ENCODE measurements at places on chromosomes 1 and 21.

GRCh38 chr1:222140206-222140605 is 398.3 kb upstream of the DUSP10 start:
- no peak for DNase-seq

- no peak for DNase-seq
Measured at GRCh38 chr1:235056937-235057336, 71.7 kb downstream of the TOMM20 start.

DNA sequence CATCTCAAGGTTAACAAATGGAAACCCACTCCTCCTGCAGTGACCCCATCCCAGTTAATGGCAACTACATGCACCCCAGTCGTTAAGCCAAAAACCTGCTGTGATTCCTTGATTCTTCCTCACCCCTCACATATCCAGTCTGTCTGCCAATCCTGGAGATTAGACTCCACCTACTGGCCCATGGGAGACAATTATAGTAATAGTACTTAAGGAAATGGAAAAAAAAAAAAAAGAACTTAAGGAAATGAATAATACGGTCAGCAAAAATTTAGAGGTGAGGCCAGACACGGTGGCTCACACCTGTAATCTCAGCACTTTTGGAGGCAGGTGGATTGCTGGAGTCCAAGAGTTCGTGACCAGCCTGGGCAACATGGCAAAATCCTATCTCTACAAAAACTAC is 7.0 kb downstream of the NOL9 start:
- DNase-seq, result no peak

- no peak for DNase-seq
Measured at GRCh38 chr1:180503280-180503862, 994 bp upstream of the ACBD6 start.

Data from activated naive CD4-positive, alpha-beta T cell treated with Interleukin-2 at 50 U/mL for 16 hours (primary cell).